ENCODE measurements at places on chromosomes 16 and 17.

GRCh38 chr16:52558448-52558847, 11.5 kb upstream of the TOX3 start:
- DNase-seq, result no peak

- no peak for DNase-seq
These were observed 15.8 kb downstream of the COPRS start for GRCh38 chr17:31843070-31843745.

GRCh38 chr16:58842746-58843145, 108.6 kb upstream of the GOT2 start:
- no peak for DNase-seq

DNA sequence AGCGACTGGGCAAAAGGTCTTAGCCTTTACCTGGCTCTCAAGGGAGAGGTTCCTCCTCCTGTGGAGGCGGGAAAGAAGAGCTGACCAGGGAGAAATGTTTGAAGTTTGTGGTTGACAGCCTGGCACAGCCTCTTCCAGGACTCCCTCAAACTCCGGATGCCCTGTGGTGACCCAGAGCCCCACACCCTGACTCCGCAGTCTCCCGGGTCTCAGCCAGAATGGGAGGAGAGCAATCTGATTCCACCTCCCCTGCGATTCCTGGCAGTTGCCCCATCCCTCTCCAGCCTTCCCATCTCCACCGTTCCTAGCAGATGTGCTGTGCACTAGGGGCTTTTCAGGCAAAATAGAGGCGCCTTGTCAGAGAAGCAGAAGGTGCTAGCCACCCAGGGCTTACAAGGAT, 5.5 kb upstream of the DNAI2 start:
- no peak for DNase-seq

GRCh38 chr16:73095142-73095820, 47.4 kb upstream of the ZFHX3 start:
- peak; percentile 37 for DNase-seq

- DNase-seq, result no peak
These were observed 96.1 kb upstream of the XYLT1 start for GRCh38 chr16:17566656-17567450.

DNA sequence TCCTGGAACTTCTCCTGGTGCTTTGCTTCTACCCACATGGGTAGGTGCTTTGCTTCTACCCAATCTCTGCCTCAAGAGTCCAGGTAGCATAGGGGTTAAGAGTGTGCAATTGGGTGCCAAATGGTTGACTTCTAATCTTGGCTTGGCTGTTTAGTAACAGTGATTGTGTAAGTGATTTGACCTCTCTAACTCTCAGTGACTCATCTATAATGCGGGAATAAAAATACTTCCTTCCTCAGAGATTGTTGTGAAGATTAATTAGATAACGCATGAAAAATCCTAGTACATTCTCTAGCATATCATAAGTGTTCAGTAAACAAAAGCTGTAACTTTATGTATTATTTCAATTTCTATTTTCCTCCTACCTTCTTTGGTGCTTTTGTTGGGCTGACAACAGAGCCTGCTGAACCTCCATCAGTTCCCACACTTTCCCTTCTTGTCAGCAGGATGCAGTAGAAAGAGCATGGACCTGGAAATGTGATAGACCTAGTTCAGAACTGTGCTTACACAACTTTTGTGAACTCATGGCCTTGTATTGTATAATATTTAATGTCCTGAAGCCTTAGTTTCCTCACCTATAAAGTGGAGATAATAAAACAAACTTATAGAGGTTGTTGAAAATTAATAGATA, 72.9 kb upstream of the SMIM36 start:
- DNase-seq, result no peak

GRCh38 chr16:84357191-84357651, 11.1 kb upstream of the ATP2C2 start:
- no peak for DNase-seq

DNA sequence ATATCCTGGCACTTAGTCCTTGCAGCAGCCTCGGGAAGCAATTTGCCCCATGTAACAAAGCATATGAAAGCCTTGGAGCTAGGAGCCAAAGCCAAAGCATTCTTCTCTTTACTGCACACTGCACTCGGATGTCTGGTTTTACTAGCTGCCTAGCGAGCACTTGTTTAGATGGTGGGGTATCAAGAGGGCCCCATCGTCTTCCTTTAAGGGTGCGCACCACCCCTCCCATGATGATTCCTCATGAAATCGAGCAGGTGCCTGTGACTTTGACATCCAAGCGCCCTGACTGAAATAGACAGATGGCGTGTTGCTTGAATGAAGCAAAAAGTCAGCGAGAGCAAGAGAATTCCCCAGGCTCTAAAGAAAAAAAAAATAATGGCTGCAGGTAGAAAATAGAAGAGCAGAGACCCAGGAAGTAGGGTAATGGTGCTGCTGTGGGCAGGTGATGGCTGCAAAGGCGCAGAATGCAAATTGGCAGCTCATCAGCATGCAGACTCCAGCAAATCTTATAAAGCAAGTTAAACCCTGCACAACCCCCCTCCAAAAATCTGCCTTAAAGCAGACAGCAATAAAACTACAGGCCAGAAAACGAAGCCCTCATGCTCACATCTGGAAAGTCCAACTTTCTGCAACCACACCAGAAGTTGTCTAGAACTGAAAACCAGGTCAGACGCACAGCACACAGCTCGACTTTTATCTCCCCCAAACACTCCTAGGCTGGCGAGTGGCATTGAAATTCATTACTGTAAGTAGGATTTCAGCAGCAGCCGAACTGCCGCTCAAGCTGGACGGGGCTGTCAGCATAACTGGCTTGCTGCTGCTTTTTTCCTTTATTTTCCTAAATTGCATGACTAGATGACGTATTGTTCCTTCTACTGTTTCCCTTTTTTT, 384.3 kb downstream of the RBFOX1 start:
- DNase-seq, result no peak

DNA sequence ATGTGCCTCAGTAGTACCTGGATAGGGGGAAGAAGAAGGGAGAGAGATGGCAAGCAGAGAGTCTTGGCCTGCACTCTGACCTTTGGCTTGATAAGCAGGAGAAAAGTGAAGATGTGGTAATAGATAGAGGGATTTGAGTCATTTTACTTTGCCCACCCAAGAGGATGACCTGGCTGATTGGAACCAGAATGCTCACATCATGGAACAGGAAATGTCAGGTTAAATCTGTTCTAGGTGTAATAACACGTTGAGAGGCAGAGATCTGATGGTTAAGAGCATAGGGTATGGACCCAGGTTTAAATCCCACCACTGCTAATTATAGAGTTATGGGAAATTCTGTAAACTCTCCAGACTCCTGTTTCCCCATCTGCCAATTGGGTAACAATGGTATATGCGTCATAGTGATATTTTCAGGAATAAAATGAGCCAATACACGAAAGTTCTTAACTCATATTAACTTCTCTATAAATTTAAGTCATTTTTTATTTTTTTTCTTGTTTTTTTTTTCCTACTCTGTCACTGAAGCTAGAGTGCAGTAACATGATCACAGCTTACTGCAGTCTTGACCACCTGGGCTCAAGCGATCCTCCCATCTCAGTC, 8.1 kb upstream of the CCL18 start:
- no peak for DNase-seq

DNA sequence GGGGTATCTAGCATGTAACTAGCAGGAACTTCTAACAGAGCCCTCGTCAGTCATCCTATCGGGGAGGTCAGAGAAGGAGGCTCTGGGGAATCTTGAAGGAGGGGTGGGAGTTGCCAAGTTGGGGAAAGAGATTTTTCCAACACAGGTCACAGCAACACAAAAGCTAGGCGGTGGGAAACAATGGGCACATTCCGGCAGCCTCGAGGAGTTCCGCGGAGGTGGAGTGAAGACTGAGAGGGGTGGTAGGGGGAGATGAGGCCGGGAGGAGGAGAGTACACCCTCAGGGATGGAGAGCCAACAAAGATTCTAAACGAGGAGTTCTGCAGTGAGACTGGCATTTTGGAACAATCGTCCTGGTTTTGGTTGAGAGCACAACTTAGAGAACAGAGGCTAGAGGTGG, 13.5 kb upstream of the CALB2 start:
- no peak for DNase-seq

DNA sequence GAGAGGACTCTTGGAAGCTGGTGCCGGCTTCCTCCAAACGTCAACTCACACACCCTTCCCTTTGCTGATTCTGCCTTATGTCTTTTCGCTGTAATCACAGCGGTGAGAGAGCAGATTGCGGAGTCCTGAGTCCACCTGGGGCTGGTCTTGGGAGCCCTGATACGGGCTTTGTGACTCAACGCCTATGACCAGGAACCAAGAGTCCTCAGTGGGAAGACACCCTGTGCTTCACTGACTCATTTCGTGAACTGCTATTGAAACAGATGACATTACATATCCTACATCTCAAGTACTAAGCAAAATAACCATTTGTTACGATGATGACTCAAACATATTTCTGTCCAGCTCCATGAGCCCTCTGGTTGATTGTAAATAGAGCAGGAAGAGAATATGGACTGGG, 90.7 kb upstream of the CREBBP start:
- DNase-seq, result no peak

GRCh38 chr17:10120749-10121148, 77.7 kb downstream of the GAS7 start:
- no peak for DNase-seq

- no peak for DNase-seq
These were observed 12.3 kb downstream of the CPPED1 start for GRCh38 chr16:12791340-12791739.

- DNase-seq, result no peak
These were observed 479.9 kb upstream of the CDH11 start for GRCh38 chr16:65601781-65602180.

- no peak for DNase-seq
These were observed 581.5 kb upstream of the RBFOX1 start for GRCh38 chr16:6751191-6751590.

- DNase-seq, result no peak
These were observed 17.4 kb upstream of the INPP5K start for GRCh38 chr17:1533661-1534325.

GRCh38 chr16:1991588-1991947, 1.8 kb downstream of the SYNGR3 start:
- DNase-seq, result no peak

DNA sequence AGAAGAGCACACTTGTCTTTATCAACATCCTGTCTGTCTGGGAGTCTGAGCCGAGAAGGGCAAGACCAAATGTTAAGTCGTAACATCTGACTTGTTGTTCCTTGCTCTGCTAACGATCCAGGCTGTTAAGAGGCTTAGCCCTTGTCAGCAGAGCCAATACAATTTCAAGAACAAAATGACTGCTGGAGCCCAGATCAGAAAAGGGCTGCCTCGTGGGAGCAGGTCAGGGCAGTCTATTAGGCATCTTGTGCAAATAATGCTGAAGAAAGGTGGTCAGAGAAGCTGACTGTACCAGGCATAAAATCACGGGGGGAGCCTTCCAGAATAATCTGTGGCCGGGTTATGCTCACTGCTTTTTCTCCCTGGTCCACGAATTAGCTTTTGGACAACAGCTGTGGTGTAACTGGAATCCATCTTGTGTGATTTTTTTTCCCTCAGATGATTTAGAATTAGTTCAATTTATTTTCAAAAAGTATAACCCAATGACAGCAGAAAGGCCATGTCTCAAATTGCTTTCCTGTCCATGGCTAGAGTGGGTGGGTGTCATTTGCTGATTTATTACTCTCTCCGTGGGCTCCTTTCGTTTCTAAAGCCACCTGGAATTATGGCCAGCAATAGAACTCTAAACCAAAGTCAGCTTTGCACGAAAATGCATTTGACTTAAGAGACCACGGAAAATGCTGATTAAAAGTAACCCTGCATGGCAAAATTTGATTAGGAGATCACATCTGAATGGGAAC, 221.1 kb upstream of the HSBP1 start:
- no peak for DNase-seq

- DNase-seq, result no peak
These were observed 56.5 kb downstream of the DNAH2 start for GRCh38 chr17:7774055-7774521.

DNA sequence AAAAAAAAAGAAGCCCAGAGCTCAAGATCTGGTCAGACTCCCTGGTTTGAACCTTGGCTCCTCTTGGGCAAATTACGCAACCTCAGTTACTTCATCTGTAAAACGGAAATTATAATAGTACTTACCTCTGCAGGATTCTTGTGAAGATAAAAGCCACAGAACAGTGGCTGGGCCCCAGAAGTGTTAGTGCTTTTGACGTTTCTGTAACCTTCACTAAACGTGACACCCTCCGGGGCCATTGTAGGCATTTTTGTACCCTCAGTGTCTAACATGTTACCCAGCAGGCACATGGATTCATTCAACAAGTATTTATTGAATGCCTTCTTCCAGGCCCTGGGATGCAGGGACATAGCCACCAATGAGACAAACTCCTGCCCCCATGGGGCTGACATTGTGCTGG, 58.0 kb downstream of the PITPNC1 start:
- DNase-seq, result no peak

DNA sequence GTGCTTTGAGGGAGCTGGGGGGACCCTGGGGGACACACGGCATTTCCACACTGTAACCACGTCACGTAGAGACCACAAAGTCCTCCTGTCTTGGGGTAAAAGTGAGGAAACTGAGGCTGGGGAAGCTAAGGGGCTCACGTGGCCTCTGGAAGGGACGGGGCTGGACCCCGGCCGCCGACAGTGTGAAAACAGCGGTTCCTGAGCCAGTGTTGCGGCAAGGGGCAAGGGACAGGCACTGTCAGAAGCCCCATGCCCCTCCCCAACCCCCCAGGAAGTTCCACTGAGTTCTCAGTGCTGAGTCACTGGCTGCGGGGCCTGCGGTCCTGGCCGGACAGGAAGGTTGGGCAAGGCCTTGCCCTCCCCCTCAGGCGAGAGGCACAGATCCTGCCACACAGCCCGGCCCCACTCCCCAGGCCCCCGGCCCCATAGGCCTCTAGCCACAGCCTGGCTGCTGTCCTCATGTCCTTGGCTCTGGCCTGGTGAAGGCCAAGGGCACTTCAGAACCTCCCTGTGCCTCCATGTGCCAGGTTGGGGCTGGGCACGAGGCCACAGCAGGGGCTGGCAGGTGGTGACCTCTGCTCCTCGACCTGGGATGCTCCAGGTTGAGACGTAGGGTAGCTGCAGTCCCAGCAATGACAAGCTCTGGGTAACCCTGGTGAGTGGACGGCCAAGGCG, 5.0 kb upstream of the CCDC57 start:
- DNase-seq, result no peak

GRCh38 chr16:58679763-58680162, 4.8 kb downstream of the SLC38A7 start:
- no peak for DNase-seq

- DNase-seq, result no peak
These were observed 1.5 kb upstream of the CHD3 start for GRCh38 chr17:7887038-7887481.

GRCh38 chr16:57908409-57908987, 62.4 kb downstream of the CNGB1 start:
- DNase-seq, result no peak

- DNase-seq, result no peak
These were observed 26.8 kb upstream of the FOXK2 start for GRCh38 chr17:82492643-82493225.

GRCh38 chr16:1280783-1281182, 24.9 kb downstream of the TPSD1 start:
- DNase-seq, result no peak

DNA sequence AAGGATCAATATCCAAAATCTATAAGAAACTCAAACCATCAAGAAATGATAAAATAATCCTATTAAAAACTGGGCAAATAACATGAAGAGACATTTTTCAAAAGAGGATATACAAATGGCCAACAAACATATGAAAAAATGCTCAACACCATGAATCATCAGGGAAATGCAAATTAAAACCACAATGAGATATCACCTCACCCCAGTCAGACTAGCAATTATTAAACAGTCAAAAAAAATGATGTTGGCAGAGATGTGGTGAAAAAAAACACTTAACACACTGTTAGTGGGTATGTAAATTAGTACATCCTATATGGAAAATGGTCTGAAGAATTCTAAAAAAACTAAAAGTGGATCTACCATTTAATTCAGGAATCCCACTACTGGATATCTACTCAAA, 379.0 kb upstream of the SOX9 start:
- DNase-seq, result no peak

Measured in NCI-H1105 treated with DMSO at 0.1 percent for 48 hours (cell line).